ENCODE measurements at places on chromosomes 1 and 21.

- DNase-seq: peak; percentile 19
Observed at GRCh38 chr1:108817016-108817415, 39.9 kb downstream of the AKNAD1 start.

DNA sequence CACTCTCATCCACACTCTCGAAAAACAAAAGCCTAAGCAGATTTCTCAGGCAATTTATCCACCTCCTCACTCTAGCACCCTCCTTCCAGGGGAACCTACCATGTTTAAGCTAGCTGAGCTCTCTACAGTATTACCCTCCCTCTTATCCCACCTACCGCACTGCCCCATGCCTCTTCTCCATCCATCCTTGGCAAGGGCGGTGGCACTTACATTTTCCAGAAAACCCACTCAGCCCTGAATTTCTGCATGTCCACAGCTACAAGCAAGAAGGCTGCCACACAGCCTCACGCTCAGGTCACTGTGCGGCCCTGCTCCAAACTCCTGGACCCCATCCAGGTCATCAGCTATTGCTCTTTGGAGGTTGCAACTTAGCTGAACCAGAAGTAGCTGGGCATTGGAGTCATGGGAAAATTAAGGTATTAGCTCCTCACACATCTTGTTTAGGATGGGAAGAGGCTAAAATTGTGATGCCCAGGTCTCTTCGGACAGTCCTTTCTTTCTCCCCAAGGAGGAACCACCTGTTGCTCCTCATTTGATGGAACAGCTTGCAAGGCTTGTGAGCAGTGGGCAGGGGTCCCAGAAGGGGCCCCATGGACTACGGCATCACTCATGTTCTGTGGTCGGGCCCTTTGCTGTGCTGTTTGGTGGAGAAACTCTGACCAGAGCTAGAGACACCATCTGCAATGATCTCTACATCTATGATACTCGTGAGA is 1.1 kb downstream of the KLHDC9 start:
- no peak for DNase-seq

- DNase-seq: no peak
Observed at GRCh38 chr1:151265446-151266236, 11.1 kb downstream of the PSMD4 start.

GRCh38 chr1:9152535-9152934 is 23.6 kb upstream of the GPR157 start:
- DNase-seq: no peak

GRCh38 chr1:230544758-230545157 is 97.5 kb upstream of the COG2 start:
- DNase-seq: no peak

DNA sequence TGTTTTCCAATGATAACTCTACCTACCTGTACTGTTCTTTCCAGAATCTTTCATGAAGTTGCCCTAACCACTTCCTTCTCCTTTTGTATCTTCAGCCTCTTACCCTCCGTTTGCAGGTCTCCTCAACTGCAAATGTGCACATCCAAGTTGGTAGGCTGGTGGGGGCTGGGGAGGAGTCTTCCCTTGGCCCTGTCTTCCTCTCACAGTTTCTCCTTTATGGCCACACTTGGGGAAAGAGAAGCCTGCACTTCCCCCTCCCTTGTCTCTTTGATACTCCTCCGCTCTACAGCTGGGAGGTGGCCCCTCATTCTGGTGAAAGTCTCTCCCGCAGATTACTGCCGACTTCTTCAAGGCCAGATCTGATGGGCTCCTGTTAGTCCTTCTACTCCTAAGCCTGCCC is 26.9 kb upstream of the GPR88 start:
- DNase-seq: no peak

GRCh38 chr1:84571150-84571535 is 3.1 kb downstream of the CTBS start:
- no peak for DNase-seq

DNA sequence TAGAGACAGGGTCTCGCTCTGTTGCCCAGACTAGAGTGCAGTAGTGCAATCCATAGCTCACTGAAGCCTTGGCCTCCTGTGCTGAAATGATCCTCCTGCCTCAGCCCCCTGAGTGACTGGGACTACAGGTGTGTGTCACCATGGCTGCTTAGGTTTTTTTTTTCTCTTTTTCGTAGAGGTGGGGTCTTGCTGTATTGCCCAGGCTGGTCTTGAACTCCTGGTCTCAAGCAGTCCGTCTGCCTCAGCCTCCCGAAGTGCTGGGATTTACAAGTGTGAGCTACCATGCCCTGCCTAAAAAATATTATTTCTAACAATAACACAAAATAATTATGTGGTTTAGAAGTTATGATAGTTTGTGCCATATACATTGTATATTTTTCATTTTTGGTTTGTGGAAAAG is 9.9 kb downstream of the CAMTA1 start:
- DNase-seq: no peak

DNA sequence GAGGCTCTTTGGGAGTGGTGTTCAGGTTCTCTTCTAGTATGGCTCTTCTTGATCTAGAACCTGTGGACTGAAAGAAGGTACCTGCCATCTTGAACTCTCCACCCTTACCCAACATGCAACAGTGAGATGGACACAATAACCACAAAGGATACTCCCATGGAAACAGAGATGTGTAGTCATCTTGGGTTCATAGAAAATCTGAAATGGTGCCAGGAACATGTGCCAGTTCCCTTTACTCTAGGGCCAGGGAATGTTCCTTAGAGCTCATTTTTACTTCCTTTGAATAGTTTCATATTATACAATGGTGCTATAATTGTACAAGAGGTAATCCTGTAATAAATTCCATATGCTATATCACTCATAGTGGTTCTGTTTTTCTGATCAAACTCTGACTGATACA is 13.2 kb upstream of the SCYL3 start:
- no peak for DNase-seq

DNA sequence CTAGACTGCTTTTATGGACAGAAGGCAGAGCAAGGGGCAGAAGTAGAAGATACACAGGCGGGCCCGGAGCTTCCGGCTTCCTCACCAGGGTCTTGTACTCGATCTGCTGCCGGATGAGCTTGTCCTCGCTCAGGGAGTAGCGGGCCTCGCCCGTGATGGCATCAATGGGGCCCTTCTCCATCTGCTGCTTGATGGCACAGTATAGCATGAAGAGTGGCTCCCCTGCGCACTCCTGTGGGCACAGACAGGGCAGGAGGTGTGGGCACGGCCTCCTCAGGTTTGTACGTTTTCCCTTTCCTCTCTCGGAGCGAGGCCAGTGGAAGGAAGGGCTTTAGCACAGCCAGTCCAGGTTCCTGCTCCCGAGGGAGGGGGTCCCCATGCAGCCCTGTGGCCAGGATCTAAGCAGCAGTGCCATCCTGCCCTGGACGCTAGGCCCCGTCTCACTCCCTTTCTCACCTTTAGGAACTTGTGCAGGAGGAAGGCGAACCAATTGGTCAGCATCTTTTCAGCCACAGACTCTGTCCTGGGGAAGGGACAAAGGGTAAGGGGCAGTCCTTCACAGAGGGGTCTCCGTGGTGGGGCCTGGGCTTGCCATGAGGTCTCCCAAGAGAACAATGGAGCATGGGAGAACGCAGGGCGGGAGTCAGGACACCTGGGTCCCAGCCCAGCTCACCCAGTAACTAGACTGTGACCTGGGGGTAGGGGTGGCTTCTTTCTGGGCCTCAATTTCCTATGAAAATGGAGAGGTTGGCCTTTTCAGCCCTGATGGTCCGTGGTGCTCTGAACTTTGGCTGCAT is 128.8 kb upstream of the CD34 start:
- DNase-seq: no peak

- no peak for DNase-seq
Observed at GRCh38 chr21:44849616-44850130, 23.8 kb downstream of the PTTG1IP start.

- no peak for DNase-seq
Observed at GRCh38 chr21:45917241-45917640, 64.3 kb upstream of the COL6A1 start.

GRCh38 chr1:150875197-150876118 is 941 bp downstream of the ARNT start:
- peak; percentile 27 for DNase-seq

- DNase-seq: no peak
Observed at GRCh38 chr1:55669293-55669692, 454.1 kb upstream of the USP24 start.

DNA sequence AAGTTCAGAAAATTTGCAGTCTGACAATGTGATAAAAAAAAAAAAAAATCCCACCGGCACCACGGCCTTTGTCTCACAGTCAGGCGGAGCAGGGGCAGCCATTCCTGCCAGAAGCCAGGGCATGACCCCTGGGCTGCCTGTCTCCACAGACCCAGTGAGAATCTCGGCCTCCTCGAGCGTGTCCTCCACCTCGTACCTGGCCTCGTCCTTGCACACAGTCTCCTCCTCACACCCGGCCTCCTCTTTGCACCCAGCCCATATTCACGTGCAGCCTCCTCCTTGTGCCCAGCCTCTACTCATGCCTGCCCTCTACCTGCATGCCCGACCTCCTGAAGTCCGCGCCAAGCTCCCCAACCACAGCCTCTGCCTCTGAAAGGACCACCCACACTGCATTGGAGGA is 182.0 kb downstream of the AGBL4 start:
- no peak for DNase-seq

- DNase-seq: peak; percentile 21
Observed at GRCh38 chr21:37414292-37415253, 48.0 kb downstream of the DYRK1A start.

- no peak for DNase-seq
Observed at GRCh38 chr1:53626616-53627015, 112.3 kb downstream of the GLIS1 start.

DNA sequence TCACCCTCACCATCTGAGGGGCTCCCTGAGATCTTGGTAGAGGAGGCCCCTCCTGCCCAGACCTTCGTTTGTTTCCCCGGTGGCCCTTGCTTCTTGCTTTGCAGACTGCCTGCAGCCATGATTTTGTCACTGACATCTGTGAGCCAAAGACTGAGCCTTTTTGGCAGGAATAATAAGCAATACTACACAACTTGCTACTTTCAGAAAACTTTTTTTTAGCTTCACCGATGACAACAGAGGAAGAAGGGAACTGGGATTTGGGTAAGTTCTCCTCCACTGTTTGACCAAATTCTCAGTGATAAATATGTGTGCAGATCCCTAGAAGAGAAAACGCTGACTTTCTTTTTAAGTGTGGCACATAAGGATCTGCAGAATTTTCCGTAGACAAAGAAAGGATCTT is 11.7 kb upstream of the CD101 start:
- no peak for DNase-seq

GRCh38 chr1:109470245-109470644 is 3.9 kb downstream of the SYPL2 start:
- no peak for DNase-seq

- peak; percentile 89 for DNase-seq
Observed at GRCh38 chr21:26170471-26171257, at the start of gene APP. APP (minus strand) TSS chr21:26170770; CDS start chr21:26170620, 150 bp downstream.

GRCh38 chr1:91171898-91172297 is 150.1 kb upstream of the ZNF644 start:
- DNase-seq: no peak

DNA sequence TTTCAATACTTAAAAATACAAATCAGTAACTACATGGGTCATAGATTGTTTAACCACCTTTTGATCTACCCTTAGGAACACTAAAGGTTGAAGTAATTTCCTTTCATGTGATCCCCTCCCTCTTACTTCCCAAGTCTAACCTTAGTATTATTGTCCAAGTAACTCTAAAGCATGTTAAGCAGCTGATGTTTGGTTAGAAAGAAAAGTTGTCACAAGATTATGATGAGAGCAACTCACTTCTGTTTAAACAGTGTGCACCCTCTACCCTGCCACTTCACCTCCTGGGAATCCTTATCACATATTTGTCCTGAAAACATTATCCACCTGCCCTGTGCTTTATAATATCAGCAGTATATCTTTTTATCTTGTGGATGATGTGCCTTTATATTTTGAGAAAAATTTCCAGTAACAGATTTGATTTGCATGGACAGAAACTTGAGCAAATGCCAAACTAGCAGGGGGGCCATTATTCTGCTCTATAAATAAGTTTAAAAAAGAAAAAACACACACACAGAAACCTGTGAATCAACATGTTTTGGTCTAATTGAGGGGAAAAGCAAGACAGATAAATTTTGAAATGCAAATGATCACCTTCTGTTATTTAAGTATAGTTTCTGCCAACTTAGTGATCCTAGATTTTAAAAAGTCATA is 194.3 kb downstream of the RPS6KC1 start:
- DNase-seq: no peak

Data from GM12865 (cell line).